ENCODE measurements at places on chromosomes 5 and 9. TPM values are rescaled to one million over a fixed set of nuclear protein-coding genes. Genes with fewer than 3 reads are reported as not detected.

P4HA2 gene
- 80.5 TPM for total RNA-seq

DNA sequence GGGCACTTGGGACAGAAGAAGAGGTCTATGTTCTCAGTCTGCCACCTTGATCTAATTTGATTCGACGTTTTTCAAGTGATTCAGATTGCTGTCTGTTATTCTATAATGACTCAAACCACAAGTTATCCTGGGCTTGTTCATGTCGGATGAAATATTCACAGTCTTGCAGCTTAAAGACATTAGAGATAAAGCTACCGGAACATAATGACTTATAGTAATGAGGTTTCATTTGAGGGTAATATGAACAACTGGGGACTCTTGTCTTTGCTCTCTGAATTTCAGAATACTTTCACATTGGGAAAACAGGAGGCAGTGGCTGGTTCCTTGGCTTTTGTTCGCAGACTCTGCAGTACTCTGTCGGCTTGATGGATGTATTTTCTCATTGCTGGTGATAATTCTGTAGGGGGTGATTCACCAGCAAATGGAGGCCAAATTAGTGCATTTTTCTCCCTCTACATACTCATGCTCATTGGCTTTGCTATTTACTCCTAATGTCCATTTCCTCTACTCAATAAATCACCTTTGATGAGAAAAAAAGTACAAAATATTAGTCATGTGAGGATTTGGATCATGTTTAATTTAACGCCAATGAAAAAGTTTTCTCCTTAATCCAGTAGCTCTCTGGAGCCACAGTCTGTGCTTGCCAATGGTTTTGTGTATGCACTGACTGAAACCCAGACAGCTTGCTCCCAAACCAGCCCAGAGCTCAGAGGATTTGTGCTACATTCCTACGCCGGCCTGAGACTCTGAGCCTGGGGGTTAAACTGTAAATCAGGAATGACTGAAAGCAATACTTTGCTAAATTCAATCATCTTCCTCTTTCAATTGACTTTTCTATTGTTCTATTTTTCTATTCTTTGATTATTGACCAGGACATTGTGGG is 154.7 kb upstream of the ANKH start:
- H3K4me3 ChIP-seq = no peak overlapping the region
- H3K36me3 ChIP-seq = no peaks in the 10 kb centered on the region
- H3K27ac ChIP-seq = no peak overlapping the region

DNA sequence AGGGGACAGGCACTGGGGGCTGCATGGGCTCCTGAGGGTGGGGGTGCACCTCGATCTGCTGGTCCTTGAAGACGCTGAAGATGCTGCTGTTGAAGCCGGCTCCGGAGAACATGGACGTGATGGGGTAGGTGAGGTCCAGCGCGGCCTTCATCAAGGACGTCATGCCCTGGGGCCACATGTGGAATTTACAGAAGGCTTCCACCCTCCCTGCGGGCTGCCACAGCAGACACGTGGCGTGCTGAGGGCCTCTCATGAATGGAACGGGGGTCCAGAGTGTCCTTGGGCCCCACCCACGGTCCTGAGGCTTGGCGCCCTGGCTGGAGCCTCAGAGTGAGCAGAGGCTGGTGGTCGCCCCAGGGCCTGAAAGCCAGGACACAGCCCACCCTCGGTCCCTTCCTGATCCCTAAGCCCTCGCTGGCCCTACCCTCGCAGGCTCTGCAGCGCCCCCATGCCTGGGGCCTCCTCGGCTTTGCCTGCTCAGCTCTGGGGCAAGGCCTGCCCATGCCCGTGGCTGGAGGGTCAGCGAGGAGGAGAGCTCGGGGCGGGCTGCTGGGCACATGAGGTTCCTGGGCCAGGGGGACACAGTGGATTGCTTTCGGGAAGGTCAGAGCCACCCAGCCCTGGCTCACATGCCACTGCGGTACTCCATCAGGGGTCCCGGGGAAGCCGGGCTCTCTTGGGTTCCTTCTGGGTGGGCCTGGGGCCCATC is 5.3 kb upstream of the NSMF start:
- peaks cover 9% of the 10 kb centered on the region for H3K4me1 ChIP-seq
- H3K27me3 ChIP-seq = no peaks in the 10 kb centered on the region

DNA sequence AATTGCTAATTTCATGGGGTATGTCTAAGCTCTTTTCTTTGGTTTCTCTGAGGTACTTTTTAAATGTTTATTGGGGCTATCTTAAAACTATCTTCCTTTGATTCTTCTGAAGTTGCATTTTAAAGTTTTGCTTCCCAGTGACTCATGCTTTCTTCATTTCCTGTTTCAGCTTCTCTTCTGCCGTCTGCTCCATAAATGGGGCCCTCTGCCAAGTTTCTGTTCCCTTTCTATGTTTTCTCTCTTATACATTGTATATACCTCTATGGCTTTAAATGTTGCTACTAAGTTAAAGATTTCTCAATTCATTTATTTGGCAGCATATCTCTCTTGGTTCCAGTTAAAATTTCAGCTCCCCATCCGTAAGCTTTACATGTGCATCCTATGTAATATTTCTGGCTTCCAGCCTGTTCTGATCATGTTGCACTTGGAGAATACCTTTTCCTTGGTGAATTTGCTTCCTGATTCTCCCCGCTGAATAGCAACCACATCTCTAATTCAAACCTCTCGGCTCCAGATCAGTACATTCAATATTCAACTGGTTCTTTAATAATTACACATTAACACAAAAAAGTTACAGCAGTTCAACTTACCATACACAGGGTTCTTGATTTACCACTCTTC is 125.3 kb downstream of the ST8SIA4 start:
- no peaks in the 10 kb centered on the region for H3K27me3 ChIP-seq
- no peaks in the 10 kb centered on the region for H3K4me1 ChIP-seq
- DNase-seq = no peak
- H3K36me3 ChIP-seq = no peaks in the 10 kb centered on the region
- H3K27ac ChIP-seq = peak overlapping the region; percentile 7
- no peak overlapping the region for H3K4me3 ChIP-seq

DNA sequence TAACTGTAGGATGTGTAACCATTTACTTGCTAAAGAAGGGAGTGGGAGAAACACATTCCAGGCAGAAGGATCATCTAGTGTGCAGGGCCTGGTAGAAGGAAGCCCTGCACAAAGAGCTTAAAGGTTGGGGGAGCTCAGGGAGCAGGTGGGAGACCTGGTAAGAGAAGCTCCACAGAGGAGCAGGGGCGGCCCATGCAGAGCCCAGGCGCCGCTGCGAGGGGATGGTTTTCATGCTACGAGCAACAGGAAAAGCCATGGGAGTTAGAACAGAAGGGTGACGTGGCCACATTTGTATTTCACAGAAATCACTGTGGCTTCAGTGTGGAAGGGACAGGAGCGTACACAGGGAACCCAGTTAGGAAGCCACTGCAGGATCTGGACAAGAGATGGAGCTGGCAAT is 73.1 kb downstream of the PDE6A start:
- no peaks in the 10 kb centered on the region for H3K27me3 ChIP-seq
- H3K36me3 ChIP-seq = no peaks in the 10 kb centered on the region
- DNase-seq = no peak

- H3K4me3 ChIP-seq = peak within 1 kb of the TSS; percentile 51
- DNase-seq = no peak
- peaks cover 32% of the 10 kb centered on the region for H3K4me1 ChIP-seq
These were observed at the start of gene C7 for GRCh38 chr5:40909264-40909663. Gene C7, plus strand, starts transcription at chr5:40909497. Its CDS starts 114 bp downstream, at chr5:40909611.

DNA sequence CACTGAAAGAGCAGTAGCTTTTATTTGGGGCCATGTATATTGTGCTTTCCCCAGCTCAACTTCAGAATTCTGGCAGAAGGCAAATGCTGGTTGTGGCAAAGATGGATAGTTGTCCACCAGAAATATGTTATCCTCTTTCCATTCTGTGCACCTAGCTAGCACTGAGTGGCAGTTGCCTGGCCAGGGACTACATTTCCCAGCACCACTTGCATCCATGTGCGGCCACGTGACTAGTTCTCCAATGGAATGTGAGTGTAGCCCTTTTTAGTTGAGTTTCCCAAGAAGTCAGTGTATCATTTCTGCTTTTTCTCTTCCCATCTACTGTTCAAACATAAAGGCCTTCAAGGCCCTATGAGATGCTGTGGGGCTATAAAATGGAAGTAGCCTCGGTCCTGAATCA is 354.0 kb upstream of the CLINT1 start:
- H3K4me1 ChIP-seq = peaks cover 8% of the 10 kb centered on the region
- no peaks in the 10 kb centered on the region for H3K27me3 ChIP-seq
- no peak overlapping the region for H3K27ac ChIP-seq
- DNase-seq = no peak

DNA sequence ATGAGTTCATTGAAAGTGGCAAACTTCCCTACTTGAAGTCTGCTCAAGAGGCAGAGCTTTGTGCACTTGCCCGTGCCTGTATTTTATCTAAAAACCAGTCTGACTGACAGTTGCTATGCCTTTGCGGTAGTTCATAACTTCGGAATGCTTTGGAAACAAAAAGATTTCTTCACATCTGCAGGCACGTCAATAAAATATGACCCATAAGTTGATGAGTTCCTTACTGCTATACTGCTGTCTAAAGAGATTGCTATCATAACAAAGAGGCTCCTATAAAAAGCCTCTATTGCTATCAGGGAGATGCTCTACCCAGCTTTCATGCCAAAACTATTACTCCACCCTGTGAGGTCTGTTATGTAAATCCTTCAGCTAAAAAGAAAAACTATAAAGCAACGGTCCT is 25.4 kb upstream of the RNF20 start:
- H3K4me3 ChIP-seq = no peak overlapping the region
- H3K27me3 ChIP-seq = no peaks in the 10 kb centered on the region
- H3K36me3 ChIP-seq = no peaks in the 10 kb centered on the region
- peaks cover 14% of the 10 kb centered on the region for H3K4me1 ChIP-seq
- DNase-seq = no peak

DNA sequence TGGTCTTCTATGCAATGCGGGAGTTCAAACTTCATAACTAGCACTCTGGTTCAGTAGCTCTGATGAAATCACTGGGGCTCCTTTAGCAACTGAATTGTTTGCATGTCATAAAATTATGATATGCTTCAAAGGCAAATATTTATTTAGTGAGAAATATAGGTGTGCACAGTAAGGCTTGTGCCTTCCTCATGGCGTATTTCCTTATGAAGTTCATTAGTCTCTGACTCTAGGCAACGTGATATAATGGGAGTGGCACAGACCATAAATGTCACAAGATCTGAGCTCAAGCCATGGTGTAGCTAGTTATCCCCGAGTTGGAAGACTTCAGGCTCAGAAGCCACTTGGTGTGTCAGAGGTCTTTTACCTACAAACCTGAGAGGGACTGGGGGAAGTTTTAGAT is 35.5 kb downstream of the PIP5K1B start:
- no peaks in the 10 kb centered on the region for H3K36me3 ChIP-seq
- peaks cover 69% of the 10 kb centered on the region for H3K4me1 ChIP-seq
- H3K4me3 ChIP-seq = no peak overlapping the region
- no peaks in the 10 kb centered on the region for H3K27me3 ChIP-seq

DNA sequence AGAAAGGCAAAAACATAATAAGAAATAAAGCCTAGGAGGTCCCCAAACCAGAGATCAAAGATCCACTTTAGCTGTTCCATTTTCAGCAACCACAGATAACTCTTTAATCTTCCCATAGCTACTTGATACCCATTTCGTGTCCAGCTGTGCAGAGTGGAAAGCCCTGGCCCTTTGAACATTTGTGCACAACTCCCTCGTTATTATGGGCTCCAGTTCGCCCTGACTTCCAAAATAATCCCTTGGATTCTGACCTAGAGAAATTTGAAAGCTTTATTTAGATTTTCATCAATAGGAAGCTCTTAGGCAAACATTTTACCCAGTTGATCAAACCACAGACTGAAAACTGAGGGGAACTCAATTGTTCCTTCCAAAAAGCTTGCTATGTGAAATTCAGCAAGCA is 4.8 kb downstream of the MYOT start:
- H3K27ac ChIP-seq = peak overlapping the region; percentile 19
- DNase-seq = no peak
- H3K36me3 ChIP-seq = no peaks in the 10 kb centered on the region
- no peaks in the 10 kb centered on the region for H3K27me3 ChIP-seq
- peaks cover 14% of the 10 kb centered on the region for H3K4me1 ChIP-seq

ZCCHC7 gene
- 8.1 TPM for total RNA-seq

DNA sequence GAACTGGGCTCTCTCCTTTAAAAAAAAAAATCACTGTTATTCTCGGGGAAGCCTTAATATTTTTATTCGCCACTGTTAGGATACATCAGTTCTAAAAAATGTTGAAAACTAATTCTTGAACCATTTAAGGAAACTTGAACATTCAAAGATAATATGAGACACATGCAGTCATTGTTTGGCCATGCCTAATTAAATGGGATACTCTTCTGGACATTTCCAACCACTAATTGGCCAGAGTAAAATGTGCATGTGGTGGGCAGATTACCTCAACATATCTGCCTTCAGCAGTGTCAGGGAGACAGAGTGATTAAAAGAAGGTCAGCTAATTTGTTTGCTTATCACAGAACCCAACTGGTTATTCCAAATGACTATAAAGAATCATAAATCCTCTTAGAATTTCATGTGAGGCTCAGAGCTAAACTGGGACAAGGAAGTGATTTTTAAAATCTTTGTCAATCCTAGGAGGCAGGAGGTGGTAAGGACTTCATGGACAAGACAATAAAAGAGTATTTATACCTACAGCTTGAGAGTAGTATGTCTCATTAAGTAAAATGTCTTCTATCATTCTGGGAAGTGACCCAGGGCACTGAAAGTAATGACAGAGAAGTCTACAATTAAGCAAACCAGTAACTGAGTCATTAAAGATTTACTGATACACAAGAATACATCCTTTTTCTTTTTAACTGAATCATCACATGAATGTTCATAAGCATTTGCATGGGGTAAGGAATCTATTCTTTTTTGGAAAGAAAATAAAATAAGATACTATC is 242.9 kb upstream of the TRPM3 start:
- DNase-seq = no peak
- no peak overlapping the region for H3K27ac ChIP-seq
- no peaks in the 10 kb centered on the region for H3K4me1 ChIP-seq
- H3K4me3 ChIP-seq = no peak overlapping the region
- no peaks in the 10 kb centered on the region for H3K36me3 ChIP-seq

GRCh38 chr5:90399251-90399650 is 10.3 kb downstream of the CETN3 start:
- peaks cover 24% of the 10 kb centered on the region for H3K4me1 ChIP-seq
- H3K27me3 ChIP-seq = no peaks in the 10 kb centered on the region
- no peak overlapping the region for H3K27ac ChIP-seq
